ENCODE measurements at places on chromosomes 16 and 17.

DNA sequence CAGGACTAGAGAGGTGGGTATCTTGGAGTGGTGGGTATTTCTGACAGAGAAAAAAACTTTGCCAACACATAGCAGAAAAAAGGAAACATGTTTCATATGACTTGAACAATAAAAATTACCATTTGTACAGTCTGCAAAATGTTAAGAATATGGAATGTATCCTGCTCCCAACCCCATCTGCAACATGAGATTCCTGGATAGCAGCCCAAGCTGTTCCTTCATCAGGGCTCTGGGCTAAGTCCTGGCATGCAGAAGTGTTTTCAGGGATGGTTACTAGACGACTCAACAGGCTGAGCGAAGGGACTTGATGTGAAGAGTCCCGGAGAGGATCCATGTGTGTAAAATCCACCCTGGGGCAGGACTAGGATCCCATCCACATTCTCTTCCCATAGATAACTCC lies 121.0 kb upstream of the IRX3 start:
- no peak for DNase-seq

- no peak for DNase-seq
Observed at GRCh38 chr17:66192378-66192687, 400 bp upstream of the CEP112 start.

DNA sequence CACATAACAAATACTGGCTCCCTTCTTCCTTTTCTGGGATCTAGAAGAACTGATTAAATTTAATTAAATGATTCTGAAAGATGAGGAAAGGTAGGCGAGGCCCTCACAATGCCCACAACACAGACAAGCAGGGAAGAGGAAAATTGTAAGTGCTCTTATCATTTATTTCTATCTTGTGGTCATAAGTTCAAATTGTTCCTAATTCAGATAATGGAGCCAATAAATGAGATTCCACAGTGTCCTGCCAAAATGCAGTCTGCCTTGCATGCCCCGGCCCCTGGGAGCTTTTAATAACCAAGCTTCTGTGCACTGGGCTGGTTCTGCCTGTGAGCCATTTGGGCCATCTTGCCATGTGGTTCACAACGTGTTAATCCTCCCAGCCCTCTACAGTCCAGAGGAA lies 97.0 kb downstream of the CMC2 start:
- DNase-seq: no peak

DNA sequence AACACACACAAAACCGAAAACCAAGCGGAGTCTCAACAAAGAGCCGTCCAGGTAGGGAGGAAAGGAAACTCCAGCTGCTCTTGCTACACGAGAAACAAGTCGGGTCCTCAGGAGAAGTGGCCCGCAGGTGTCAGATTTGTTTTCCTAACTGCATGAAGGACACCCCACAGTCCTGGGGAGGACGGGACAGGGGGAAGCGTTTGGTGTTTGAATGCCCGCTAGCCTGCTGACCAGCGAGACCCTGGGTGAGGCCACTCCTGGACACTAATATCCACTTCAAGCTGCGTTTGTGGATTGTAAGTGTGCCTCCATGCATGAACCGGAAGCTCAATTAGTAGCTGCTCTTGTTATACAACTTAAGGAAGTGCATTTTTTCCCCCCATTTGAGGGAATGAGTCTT lies 299.5 kb downstream of the MAF start:
- DNase-seq: no peak

DNA sequence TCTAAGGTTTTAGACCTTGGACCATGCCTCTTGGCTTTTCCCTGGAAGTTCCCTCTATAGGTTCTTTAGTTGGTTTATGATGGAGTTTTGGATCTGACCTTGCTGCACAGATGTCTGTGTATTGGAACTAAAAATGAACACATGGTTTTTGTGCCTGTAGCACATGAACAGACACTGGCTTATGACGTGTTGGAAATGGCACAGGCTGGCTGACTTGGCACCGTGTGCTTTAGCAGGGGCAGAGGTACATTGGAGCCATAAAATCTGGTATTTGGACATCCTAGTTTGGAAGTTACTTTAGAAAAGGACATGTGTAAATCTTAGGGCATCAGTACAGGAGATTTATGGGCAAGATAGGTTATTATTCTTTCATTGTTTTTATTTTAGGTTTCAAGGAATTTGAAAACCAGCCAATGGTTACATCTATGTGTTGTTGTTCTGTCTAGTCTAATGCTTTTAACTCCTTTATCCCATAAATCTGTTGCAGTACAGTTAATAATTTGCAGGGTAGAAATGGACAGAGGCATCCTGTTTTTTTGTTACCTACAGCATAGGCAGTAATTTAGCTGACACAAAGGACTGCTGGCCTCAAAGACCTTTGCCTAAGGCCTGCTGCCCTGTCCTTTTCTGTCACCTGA lies 6.0 kb downstream of the SOCS7 start:
- no peak for DNase-seq

All from HuH-7 (cell line).